Fibroblast of lung (primary cell): ENCODE measurements at places on chromosomes 12 and 14. TPM values are rescaled to one million over a fixed set of nuclear protein-coding genes. Genes with fewer than 3 reads are reported as not detected.

The ANKRD33 gene
- total RNA-seq, result under 0.01 TPM in 1 of 2 replicates, not detected in the other

The LYZ gene
- 0.17 and 0.77 TPM in 2 replicates for total RNA-seq

The PSME2 gene
- total RNA-seq, result 82.7 and 148 TPM in 2 replicates

The APOF gene
- total RNA-seq, result not detected in 2 replicates

The PTPN6 gene
- total RNA-seq, result 0.26 TPM in 1 of 2 replicates, not detected in the other

The GARIN6 gene
- total RNA-seq, result not detected in 2 replicates

The MIP gene
- not detected in 2 replicates for total RNA-seq

The KCNMB4 gene
- total RNA-seq, result 0.33 and 0.51 TPM in 2 replicates

The MOAP1 gene
- total RNA-seq, result 16.9 and 21.3 TPM in 2 replicates

The SLC16A7 gene
- 44.2 and 110 TPM in 2 replicates for total RNA-seq

GRCh38 chr14:21300892-21301291, 21.0 kb downstream of the RPGRIP1 start:
- DNase-seq, result no peak
- H3K27me3 ChIP-seq, result peaks cover 7% of the 10 kb centered on the region
- H3K36me3 ChIP-seq, result no peaks in the 10 kb centered on the region
- H3K4me3 ChIP-seq, result no peak overlapping the region
- no peak overlapping the region for H3K27ac ChIP-seq
- H3K4me1 ChIP-seq, result no peaks in the 10 kb centered on the region

DNA sequence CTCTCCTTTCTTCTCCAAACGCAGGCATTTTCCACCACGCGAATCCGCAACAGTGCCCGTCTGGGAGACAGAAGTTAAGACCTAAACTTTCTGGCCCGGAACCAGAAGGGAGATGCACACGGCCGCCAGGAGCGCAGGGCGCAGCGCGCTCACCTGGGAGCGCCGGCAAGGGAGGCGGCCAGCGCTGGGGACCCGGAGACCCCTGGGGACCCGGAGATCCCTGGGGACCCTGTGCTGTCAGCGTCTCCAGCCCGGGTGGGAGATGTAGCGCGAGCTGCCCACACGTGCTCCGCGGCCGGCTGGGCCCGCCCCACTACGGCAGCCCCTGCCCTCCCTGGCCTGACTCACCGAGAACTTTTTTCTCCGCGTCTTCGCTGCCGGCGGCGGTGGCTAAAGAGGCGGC, 620 bp downstream of the YBX3 start:
- no peaks in the 10 kb centered on the region for H3K36me3 ChIP-seq
- H3K4me3 ChIP-seq, result peak overlapping the region; percentile 87
- peak overlapping the region; percentile 100 for H3K27ac ChIP-seq
- H3K27me3 ChIP-seq, result no peaks in the 10 kb centered on the region
- DNase-seq, result peak; percentile 69

DNA sequence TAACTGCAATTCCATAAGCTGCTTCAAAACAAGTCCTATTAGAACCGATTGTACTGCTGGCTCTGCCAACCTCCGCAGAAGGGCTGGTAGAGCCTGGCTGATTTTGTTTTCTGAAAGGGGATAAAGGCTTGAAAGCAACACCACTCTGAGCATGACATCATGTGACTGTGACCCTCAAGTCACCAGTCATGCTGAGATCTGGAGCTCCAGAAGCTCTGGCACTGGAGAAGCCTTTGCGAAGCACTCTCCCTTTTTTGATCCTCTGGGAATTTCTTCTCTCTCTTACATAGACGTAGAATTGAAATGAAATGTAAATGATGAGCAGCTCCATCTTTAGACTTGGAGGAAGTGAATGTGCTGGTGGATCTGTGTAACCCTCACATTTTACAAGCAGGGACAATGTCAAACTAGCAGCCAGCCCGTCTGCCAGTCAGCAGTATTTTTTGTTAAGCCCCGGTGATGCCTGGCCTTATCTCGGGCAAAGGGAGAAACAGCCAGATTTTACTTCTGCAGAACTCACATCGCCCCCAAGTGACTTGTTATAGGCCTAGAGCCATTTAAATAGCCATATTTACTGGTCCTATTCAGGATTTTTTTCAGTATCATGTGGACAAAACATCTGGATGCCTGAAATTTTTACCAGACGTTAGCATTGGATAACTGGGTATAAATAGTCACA, 112.1 kb upstream of the NPAS3 start:
- peak; percentile 36 for DNase-seq
- H3K27ac ChIP-seq, result no peak overlapping the region
- no peaks in the 10 kb centered on the region for H3K27me3 ChIP-seq
- no peak overlapping the region for H3K4me3 ChIP-seq

DNA sequence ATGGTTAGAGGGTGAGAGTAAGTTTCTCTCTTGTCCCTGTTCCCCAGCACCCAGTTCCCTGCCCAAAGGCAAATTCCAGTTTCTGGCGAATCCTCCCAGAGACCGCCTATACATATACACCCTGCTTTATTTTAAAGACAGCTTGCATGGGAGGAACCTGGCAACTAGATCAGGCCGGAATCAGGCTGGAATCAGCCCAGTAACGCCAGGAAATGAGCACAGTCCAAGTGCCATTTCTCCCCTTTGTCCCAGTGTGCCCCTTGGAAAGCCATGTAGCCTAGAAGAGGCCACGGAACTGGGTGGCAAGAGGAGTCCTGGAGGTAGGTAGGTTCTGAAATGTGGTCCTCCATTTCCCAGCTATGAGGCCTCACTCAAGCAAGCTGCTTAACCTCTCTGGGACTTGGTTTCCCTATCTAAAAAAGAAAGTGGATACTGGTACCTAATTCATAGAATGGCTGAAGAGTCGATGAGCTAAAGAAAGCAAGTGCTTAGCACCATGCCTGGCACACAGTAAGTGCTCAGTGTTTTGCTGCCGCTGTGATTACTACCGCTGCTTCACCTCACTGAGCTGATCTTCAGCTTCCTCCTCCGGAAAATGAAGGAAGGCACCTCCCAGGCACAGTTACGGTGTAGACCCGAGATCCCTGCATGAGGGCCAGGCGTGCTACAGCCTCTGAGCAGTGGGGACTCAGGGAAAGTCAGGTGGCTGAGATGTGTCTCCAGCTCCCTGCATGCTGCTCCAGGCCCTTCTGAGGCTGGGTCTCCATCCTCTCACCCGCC, 36.4 kb downstream of the PITPNM2 start:
- H3K36me3 ChIP-seq, result no peaks in the 10 kb centered on the region
- no peaks in the 10 kb centered on the region for H3K27me3 ChIP-seq
- peaks cover 8% of the 10 kb centered on the region for H3K4me1 ChIP-seq
- no peak overlapping the region for H3K4me3 ChIP-seq

GRCh38 chr12:33825986-33826602, 196.2 kb upstream of the ALG10 start:
- no peak overlapping the region for H3K27ac ChIP-seq
- H3K4me3 ChIP-seq, result no peak overlapping the region
- H3K36me3 ChIP-seq, result no peaks in the 10 kb centered on the region
- H3K27me3 ChIP-seq, result no peaks in the 10 kb centered on the region

DNA sequence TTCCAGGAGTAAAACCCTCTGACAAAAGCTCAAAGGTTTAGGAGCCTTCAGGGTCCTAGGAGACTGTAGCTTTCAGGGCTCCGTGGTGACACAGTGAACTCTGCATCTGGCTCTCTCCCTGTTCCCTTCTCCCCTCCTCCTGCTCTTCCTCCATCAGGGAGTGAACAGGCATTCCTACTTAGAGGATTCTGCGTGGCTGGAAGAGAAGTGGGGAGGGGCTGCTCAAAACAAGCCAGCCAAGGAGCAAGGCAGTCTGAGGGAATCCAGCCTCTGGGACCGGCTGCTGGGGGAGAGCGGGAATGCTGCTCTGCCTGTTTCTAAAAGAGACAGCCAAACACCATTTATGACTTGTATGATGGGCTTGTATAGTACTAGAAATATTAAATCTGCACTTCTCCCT, 49.5 kb downstream of the RBMS2 start:
- no peak overlapping the region for H3K4me3 ChIP-seq
- H3K36me3 ChIP-seq, result peaks cover 7% of the 10 kb centered on the region
- no peaks in the 10 kb centered on the region for H3K4me1 ChIP-seq
- no peak for DNase-seq

DNA sequence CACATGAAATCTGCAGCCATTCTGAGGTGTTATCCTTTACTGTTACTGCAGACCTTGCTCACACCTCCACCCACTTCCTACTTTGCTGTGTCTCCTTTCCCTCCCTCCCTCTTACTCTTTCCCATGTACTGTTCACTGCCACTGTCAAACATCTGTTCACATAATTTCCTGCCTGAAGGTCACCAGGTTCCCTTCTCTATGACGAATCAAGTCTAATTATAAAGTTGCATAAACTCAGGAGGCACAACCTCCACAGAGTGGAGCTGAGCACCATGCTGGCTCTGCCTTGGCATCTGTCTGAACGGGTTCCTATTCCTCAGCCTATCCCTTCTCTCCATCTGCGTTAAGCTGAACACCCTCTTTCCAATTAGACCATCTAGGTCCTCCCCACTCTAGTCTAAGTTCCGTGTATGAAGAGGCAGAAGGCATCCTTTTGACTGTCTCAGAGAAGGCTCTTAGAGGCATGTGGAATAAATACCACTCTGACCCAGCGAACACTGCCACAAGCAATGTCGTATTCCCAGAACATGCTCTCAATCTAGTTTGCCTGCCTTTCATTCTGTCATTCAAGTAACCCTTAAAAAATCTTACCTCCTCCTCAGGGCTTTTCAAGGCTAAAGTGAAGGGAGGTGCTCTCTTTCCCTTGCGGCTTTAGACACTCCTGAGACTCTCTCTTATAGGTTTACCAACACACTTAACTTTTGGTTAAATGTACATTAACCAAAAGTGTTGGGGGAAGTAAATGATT, 48.7 kb downstream of the ACADS start:
- no peak for DNase-seq
- no peaks in the 10 kb centered on the region for H3K4me1 ChIP-seq
- H3K27me3 ChIP-seq, result no peaks in the 10 kb centered on the region
- H3K27ac ChIP-seq, result no peak overlapping the region
- no peaks in the 10 kb centered on the region for H3K36me3 ChIP-seq

GRCh38 chr12:12624498-12624992, 12.9 kb downstream of the CREBL2 start:
- no peak for DNase-seq
- H3K4me1 ChIP-seq, result no peaks in the 10 kb centered on the region
- H3K4me3 ChIP-seq, result no peak overlapping the region
- H3K27me3 ChIP-seq, result no peaks in the 10 kb centered on the region

DNA sequence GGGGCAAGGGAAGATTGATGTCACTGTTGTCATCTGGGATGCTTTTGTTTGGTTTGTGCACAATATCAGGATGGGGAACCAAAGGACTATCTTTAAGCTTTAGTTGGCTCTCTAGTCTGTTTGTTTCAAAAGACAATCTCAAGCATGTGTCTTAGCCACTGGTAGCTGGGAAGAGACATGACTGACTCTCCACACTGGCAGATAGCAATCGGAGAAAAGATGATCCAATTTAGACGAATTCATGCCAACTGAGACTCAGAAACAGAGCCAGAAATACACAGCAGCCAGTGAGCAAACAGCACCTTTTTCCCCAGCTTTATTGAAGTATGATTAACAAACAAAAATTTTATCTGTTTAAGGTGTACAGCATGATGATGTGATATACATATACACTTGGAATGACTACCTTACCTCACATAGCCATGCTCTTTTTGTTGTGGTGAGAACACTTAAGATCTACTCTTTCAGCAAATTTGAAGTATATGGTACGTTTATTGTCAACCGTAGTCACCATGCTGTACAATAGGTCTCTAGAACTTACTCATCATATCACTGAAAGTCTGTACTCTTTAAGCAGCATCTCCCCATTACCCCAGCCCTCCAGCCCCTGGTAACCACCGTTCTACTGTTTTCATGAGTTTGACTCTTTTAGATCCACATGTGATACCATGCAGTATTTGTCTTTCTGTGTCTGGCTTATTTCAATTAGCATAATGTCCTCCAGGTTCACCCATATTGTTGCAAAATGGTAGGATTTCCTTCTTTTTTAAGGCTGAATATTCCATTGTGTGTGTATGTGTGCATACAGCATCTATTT, 50.6 kb downstream of the DUSP16 start:
- H3K4me1 ChIP-seq, result peaks cover 13% of the 10 kb centered on the region
- H3K27ac ChIP-seq, result no peak overlapping the region
- no peaks in the 10 kb centered on the region for H3K27me3 ChIP-seq
- no peaks in the 10 kb centered on the region for H3K36me3 ChIP-seq
- H3K4me3 ChIP-seq, result no peak overlapping the region

DNA sequence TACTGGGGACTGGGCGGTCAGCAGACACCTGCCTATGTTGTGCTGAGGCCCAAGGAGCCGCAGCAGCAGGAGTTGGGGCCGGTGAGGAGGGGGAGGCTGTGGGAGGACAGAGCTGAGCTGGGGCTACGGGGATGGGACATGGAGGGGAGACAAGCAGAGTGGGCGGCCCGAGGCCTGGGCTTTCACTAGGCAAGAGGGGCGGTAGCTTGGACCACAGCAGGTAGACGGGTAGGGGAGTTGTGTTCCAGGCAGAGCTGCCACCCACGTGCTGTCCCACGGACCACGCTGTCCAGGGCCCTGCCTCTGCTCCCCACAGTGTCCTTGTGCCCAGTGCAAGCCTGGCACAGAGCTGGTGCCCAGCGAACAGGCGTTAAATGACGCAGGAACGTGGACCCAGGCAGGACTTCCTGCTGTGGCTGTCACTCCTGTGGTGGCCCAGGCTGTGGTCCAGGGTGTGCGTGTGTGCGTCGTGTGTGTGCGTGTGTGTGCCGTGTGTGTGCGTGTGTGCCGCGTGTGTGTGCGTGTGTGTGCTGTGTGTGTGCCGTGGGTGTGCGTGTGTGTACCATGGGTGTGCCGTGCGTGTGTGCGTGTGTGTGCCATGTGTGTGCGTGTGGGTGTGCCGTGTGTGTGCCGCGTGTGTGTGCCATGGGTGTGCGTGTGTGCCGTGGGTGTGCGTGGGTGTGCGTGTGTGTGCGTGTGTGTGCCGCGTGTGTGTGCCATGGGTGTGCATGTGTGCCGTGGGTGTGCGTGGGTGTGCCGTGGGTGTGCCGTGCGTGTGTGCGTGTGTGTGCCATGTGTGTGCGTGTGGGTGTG, 6.8 kb downstream of the CEP170B start:
- no peaks in the 10 kb centered on the region for H3K27me3 ChIP-seq
- no peak overlapping the region for H3K27ac ChIP-seq
- H3K4me3 ChIP-seq, result no peak overlapping the region
- peaks cover 6% of the 10 kb centered on the region for H3K4me1 ChIP-seq
- DNase-seq, result no peak
- peaks cover 4% of the 10 kb centered on the region for H3K36me3 ChIP-seq

DNA sequence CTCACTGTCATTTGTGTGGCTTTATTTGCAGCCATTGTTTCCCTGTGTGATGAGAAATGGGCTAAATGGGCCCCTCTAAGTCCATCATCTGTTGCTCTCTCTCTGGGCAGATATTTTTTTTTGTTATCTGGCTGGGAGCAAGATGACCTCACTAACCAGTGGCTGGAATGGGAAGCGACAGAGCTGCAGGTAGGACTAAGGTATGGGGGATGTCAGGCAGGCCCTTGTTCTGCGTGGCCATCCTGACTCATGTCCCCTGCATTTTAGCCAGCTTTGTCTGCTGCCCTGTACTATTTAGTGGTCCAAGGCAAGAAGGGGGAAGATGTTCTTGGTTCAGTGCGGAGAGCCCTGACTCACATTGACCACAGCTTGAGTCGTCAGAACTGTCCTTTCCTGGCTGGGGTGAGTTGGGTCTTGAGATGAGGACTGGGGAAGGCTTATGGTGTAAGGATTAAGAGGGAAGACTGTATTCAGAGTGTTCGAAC, 1.3 kb downstream of the MARS1 start:
- peaks cover 11% of the 10 kb centered on the region for H3K4me1 ChIP-seq
- peak overlapping the region; percentile 81 for H3K4me3 ChIP-seq
- no peak for DNase-seq
- peak overlapping the region; percentile 10 for H3K27ac ChIP-seq
- peaks cover 19% of the 10 kb centered on the region for H3K36me3 ChIP-seq
- no peaks in the 10 kb centered on the region for H3K27me3 ChIP-seq
